T follicular helper cell (primary cell): ENCODE measurements at places on chromosomes 7 and 10.
A peak's percentile ranks its signal among the peaks of the same experiment; 100 is the strongest.

- DNase-seq, result no peak
These were observed 588.0 kb upstream of the LRRN3 start for GRCh38 chr7:110502888-110503465.

- DNase-seq, result no peak
These were observed 138.0 kb downstream of the ADCY1 start for GRCh38 chr7:45712057-45712689.

DNA sequence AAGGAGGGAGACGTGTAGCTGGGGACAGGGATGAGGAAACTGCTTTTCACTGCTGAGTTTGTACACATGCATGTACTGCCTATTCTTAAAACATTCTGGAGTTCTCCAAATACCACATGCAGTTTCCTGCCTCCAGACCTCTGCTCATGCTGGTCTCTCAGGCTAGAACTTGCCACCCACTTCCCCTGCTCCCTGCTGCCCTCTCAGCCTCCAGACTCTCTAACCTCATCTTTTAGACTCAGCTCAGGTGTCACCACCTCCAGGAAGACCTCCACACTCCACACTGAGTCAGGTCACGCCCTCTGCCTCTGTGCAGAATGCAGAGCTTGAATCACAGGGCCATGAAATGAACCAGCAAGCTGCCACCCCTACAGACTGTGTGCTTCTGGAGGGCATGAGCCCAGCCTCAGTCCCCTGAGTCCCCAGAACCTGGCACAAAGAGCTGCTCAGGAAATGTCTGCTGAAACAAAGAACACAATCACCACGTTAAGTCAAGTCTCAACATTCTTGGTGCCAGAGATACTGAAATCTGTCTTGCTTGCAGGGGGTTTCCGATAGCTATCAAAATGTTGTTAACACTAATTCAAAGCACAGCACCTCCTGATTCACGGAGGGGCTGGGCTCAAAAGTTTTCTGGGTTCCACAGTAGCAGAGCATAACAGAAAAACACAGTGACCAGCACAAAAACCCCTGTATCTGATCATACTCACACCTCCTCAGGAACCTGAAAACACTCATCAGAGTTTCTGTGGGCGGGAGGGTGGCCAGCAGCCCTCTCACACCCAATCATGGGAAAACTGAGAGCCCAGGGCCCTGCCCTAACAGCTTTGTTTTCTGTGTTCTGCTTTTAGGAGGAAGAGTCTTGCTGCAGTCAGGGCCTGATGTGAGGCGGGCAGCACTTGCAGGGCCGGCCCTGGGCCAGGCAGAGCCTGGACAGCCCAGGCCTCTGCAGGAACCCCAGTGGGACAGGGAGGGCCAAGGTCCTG, 21.1 kb downstream of the FAM53B start:
- no peak for DNase-seq

- peak; percentile 49 for DNase-seq
These were observed 64.5 kb upstream of the SYPL1 start for GRCh38 chr7:106176414-106177299.

GRCh38 chr10:73141603-73142002, 26.2 kb downstream of the ECD start:
- no peak for DNase-seq

DNA sequence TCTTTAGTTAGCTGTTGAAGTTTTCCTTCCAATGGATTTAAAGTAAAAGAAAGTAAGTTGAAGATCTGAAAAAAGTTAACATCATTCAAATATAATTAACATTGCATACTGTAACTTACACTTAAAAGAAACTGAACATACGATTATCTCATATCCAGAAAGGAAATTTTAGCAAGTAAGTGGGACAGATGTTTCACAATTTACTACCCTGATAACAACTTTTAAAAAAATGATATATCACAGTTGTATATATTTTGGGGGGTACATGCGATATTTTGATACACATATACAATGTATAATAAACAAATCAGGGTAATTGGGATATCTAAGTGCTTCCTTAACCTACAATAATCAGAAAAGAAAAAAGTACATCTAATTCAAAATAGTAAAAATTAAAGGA, 44.2 kb downstream of the ASZ1 start:
- DNase-seq, result no peak

GRCh38 chr10:3094609-3095036, 27.3 kb downstream of the PFKP start:
- no peak for DNase-seq

- no peak for DNase-seq
These were observed 94.1 kb upstream of the TMEM26 start for GRCh38 chr10:61547297-61547696.

DNA sequence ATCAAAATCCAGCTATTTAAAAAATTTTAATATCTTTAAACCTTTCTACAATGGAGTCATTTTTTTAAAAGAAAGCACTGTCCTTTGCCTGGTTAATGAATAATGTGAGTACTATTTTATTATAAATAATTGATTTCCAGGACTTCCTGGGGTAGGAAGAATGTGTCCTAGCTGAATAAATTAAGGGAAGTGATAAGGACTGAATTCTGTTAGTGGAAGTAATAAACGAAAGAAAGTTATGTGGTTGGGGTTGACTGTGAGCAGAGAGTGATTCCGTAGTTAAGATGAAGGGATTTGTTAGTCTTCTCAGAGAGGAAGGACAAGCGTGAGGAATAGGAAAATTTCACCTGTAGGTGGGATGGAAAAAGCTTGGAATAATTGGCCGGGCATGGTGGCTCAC, 59.1 kb downstream of the AHCYL2 start:
- no peak for DNase-seq
